ENCODE measurements at places on chromosomes 3 and 15.

- no peak for DNase-seq
Observed at GRCh38 chr15:95226835-95227234, 995.5 kb downstream of the MCTP2 start.

DNA sequence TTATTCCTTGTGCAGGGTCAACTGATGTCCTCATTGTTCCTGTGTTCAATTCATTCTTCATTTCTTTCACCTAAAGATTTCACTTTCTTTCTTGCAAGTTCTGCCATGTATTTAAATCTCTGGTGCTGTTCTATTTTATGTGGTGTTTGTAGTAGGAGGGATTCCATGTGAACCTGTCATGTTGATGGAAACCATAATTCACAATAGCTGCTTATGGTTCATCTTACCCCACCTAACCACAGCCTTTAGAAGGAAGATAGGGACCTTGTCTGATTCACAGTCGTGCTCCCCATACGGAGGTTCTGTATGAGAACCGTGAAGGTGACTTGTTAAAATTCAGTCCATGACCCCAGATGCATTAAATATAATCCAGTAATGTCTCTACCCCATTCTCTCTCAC is 21.9 kb downstream of the SLCO2A1 start:
- DNase-seq, result no peak

DNA sequence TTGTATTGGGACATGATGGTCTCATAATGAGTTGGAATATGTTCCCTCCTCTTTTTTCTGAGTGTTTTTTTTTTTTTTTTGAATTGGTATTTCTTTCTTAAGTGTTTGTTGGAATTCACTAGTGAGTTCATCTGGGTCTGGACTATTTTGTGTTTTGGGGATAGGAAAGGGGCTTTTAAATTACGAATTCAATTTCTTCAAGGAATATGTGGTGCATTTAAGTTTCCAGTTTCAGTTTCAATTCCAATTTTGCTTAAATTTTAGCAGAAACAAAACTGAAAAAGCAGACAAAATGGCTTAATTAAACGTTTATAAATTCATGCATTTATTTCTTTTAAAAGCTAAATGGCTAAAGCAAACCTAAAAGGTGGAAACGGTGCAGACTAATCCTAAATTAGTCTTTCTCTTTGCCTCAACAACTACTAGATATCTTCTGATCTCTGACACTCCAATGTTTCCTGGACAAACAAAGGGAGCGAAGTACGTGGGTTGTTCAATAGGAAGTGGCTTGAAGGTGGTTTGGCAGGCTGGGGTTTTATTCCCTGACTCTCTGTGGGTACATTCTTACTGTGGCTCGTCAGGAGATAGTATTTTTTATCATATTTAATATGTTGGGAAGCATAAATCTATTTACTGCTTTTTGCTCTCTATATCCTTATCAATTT is 50.0 kb upstream of the CORO2B start:
- DNase-seq, result no peak

- no peak for DNase-seq
Observed at GRCh38 chr15:28101983-28102441, 2.9 kb upstream of the OCA2 start.

GRCh38 chr15:32637704-32638103 is 3.8 kb upstream of the SCG5 start:
- no peak for DNase-seq

- no peak for DNase-seq
Observed at GRCh38 chr3:39408493-39409372, 2.2 kb downstream of the RPSA start.

- no peak for DNase-seq
Observed at GRCh38 chr15:57751177-57751800, 44.8 kb downstream of the POLR2M start.

GRCh38 chr15:98083203-98083910 is 122.9 kb downstream of the ARRDC4 start:
- no peak for DNase-seq

- DNase-seq, result no peak
Observed at GRCh38 chr3:37032961-37033360, 39.6 kb downstream of the MLH1 start.

GRCh38 chr15:57387564-57388076 is 11.3 kb downstream of the CGNL1 start:
- DNase-seq, result no peak

- no peak for DNase-seq
Observed at GRCh38 chr3:33146791-33147445, 33.1 kb downstream of the CRTAP start.

DNA sequence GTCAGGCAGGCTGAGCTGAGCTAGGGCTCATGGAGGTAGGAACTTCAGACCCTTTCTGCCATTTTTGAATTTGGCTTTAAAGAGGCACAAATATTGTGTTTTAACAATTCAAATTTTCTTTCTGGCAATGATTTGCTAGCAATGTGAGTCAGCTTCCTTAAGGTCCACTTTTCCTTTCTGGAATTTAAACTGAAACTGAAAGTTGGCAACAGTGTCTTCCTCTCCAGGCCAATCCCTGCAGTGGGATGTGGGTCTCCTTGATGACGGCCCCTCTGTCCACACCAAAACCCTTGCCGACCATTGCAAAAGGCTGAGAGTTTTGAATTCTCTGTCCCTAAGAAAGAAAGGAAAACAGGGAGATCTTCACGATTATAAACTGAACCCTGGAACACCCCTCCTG is 27.1 kb downstream of the RPSA start:
- no peak for DNase-seq

DNA sequence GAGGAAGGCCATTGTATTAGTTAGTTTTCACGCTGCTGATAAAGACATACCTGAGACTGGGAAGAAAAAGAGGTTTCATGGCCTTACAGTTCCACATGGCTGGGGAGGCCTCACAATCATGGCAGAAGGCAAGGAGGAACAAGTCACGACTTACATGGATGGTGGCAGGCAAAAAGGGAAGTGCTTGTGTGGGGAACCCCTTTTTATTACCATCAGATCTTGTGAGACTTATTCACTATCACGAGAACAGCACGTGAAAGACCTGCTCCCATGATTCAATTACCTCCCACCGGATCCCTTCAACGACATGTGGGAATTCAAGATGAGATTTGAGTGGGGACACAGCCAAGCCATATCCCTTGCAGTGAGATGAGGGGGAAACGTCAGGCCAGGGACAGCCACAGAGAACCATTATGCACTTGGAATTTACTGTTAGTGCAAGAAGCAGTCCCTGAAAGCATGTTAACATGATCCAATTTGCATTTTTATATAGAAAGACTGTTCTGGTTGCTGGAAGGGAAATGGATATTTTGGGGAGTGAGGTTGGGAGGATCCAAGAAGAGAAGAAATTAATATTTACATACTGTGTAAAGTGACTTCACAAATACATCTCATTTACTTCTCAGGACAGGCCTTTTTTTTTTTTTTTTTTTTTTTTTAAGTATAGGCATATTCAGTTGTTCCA is 87.1 kb downstream of the ARNT2 start:
- no peak for DNase-seq

GRCh38 chr3:156702367-156702766 is 28.0 kb downstream of the TIPARP start:
- no peak for DNase-seq

- no peak for DNase-seq
Observed at GRCh38 chr3:56758539-56758981, 43.2 kb downstream of the ARHGEF3 start.

- no peak for DNase-seq
Observed at GRCh38 chr3:152458376-152459117, 189.8 kb downstream of the MBNL1 start.

DNA sequence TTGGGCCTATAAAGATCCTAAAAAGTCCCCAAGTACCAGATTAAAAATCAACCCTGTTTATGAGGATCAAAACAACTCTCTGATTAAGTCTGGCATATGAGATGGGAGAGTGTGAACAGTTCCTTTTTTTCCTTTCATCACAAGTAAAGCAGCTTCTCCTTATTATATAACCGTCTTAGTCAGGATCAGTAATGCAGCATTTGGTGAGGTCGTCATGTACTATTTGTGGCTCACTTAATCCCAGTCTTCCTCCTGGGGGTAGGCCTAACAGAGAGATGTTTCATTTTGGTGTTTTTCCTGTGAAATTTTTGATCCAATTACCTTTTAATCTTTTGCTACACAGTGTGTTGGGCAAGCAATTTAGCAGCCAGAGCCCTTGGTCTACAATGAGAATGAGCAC is 333.1 kb upstream of the KCNMB2 start:
- DNase-seq, result no peak

GRCh38 chr3:175257123-175257522 is 398.0 kb downstream of the NAALADL2 start:
- no peak for DNase-seq

DNA sequence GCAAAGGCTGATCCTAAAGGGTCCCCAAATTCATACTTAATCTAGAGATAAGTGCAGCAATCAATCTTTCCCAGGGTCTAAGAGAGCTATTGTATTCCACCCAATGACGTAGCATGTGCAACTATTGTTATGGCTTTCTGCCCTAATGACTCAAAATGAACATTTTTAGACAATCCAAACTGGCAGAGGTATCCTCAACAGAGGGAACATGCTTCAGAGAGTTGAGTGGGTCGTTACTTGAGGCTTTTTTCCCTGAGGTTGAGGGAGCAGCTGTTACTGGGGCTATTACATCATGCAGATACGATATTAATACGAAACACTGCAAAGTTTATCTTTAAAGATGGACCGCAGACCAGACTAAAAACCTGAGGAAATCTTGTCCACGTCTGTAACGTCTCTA is 278.3 kb upstream of the WNT5A start:
- no peak for DNase-seq

DNA sequence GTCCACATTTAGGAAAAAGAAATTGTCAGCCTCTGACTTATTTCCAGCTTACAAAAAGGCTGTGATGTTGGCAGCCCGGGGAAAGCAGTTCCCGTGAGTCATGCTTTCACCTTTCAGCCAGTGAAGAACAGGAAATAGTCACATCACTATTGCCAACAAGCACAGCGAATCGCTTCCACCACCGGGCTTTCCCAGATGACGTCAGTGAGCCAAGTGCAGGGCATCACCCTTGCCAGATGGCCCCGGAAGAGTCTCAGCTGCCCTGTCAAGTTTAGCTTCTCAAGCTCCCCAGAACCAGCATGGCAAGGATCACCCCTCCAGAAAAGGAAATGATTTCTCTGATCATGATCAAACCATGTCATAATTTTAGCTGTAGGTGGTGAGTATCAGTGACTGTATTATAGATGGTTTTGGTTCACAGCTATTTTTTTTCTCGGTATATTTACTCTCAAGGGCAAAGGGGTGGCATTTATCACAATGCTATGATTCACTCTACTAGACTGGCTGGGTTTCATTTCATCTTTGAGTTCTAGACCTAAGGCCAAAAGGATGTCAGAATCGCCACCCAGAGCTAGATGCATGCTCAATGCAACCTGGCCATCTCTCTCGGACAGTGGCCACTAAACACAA is 32.9 kb downstream of the B3GNT5 start:
- peak; percentile 73 for DNase-seq

- DNase-seq, result no peak
Observed at GRCh38 chr3:152505926-152506325, 237.2 kb downstream of the MBNL1 start.

GRCh38 chr3:172717493-172718088 is 6.7 kb upstream of the NCEH1 start:
- no peak for DNase-seq

- no peak for DNase-seq
Observed at GRCh38 chr15:30940359-30940758, 36.6 kb downstream of the FAN1 start.

- no peak for DNase-seq
Observed at GRCh38 chr15:45128971-45129639, 574 bp downstream of the DUOXA1 start.

DNA sequence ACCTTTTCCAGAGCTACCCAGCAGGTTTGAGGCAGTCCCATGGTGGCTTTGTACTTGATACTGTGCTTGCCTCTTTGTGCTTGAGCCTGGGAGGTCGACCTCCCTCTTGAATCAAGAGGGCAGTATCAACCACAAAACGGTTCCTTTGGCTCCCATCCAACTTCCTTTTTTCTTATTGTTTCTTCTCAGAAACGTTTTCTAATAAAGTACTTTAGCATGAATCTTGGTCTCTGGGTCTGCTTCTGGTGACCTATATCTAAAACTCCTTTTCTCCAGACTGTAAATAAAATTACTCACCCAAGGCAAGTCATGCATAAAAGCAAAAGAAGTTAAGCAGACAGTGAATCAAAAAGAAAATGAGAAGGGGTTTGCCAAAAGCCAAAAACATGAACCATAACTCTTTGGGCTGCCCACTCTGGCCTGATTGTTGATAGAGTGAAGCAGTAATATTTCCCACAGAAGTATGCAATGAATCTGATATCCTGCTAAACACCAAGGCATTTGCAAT is 112.2 kb upstream of the SLC4A7 start:
- DNase-seq, result no peak

DNA sequence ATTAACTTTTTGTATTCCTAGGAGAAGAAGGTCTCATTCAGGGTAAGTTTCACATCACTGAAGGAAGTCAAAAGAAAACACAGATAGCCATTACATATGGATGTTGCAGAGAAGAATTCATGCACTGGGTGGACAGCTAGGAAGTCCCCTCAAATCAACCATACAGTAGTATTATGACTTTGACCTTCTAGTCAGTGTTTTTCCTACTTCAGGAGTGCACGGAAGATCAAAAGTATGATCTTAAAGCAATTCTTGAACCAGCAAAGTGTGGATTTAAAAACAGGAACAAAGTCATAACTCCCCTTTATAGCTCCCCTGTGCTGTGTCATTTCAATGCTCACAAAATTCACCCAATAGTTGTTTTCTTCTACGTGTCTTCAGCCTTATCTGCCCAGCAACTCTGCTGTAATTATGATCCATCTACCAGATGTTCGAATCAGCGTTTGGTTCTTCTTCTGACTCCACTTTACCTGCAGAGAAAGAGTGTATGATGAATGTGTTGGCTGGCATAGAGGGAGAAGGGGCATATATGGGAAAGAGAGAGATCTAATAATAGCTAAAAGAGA is 118.1 kb upstream of the MEIS2 start:
- no peak for DNase-seq

GRCh38 chr3:157175691-157176507 is 16.0 kb upstream of the CCNL1 start:
- no peak for DNase-seq

DNA sequence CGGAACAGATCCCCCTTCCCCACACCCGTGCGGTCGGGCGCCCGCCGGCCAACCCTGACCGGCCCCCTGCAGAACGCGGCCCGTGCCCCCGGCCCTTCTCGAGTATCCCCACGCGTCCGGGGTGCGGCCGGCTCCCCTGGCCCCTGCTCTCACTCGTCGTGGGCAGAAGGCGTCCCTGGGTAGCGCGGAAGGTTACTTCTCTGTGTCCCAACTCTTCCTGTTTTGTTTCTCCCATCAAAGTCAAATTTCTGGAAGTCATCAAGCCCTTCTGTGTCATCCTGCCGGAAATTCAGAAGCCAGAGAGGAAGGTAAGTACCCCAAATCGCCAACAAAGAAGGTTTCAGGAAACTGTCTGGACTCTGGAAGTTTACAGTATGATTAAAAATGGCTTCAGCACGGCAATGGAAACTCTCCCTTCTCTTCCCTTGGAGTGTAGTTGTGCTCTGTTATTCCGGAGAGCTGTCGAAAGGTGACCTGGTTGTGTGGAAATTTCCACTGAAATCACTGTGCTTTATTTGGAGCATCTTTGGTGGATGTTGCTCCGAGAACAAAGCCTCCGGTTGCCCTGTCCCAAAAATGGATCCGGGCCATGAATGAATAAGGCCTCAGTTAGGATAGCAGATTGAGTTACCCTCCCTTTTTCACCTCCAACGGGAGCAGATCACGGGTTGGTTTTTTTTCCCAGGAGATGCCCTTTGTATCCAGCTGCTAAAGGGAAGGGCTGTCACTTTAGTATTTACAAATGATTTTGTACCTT is 536 bp downstream of the SEC61A1 start:
- no peak for DNase-seq

Data from NCI-H1694 (cell line).